ENCODE measurements at places on chromosomes 7 and 10.

DNA sequence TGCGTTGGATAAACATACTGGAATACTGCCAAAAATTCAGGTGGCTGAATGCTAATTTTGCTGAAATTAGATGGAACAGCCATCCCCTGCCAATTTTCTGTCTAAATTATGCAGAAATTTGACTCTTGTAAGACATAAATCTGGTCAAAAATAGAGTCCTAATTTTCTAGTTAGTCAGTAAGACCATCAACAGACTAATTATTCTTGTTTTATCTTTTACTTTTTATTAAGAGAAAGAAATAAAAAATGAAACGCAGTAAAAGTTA lies 110.3 kb upstream of the GATA3 start:
- H3K27ac ChIP-seq, result no peak overlapping the region
- H3K4me1 ChIP-seq, result no peaks in the 10 kb centered on the region
- no peak overlapping the region for H3K4me3 ChIP-seq
- no peaks in the 10 kb centered on the region for H3K36me3 ChIP-seq
- H3K27me3 ChIP-seq, result no peaks in the 10 kb centered on the region

GRCh38 chr10:78596556-78596955 lies 472.2 kb upstream of the ZMIZ1 start:
- no peaks in the 10 kb centered on the region for H3K36me3 ChIP-seq
- H3K4me3 ChIP-seq, result no peak overlapping the region
- DNase-seq, result no peak
- H3K27me3 ChIP-seq, result no peaks in the 10 kb centered on the region

GRCh38 chr10:86100581-86101061 lies 266.0 kb downstream of the GRID1 start:
- no peak for DNase-seq
- H3K4me1 ChIP-seq, result no peaks in the 10 kb centered on the region
- H3K4me3 ChIP-seq, result no peak overlapping the region
- H3K36me3 ChIP-seq, result no peaks in the 10 kb centered on the region
- no peaks in the 10 kb centered on the region for H3K27me3 ChIP-seq
- H3K27ac ChIP-seq, result no peak overlapping the region

DNA sequence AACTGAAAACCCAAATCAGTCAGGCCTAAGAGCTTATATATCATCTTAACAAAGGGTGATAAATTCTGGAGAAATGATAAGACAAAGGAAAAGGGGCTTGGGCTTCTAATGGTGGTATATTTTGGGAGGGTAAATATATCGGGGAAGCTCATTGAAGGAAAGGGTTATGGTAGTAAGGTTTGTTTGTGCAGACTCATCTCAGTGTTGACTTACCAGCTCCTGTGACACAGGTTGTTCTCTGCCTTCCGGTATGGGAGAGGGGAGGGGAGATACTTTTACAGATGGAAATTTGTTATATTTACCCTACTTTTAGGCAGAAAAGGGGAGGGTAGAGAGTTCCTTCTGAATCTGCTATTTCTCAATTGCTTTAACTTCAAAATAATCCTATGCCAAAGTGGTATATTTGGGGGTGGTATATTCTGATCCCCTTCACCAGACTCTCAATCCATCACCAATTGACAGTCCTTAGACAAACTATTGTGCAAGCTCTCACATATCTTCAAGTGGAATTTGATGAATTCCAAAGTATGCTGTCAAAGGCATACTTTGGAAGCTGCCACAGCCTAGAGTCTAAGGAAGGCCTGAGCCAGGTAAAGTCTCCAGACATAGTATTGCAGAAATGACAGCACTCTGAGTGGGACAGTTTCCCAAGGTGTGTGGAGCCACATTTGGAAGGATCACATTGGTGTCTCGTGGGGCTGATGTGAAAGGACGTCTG lies 13.3 kb upstream of the PAPSS2 start:
- no peak for DNase-seq
- no peak overlapping the region for H3K4me3 ChIP-seq
- H3K36me3 ChIP-seq, result no peaks in the 10 kb centered on the region
- no peak overlapping the region for H3K27ac ChIP-seq
- peaks cover 2% of the 10 kb centered on the region for H3K27me3 ChIP-seq

DNA sequence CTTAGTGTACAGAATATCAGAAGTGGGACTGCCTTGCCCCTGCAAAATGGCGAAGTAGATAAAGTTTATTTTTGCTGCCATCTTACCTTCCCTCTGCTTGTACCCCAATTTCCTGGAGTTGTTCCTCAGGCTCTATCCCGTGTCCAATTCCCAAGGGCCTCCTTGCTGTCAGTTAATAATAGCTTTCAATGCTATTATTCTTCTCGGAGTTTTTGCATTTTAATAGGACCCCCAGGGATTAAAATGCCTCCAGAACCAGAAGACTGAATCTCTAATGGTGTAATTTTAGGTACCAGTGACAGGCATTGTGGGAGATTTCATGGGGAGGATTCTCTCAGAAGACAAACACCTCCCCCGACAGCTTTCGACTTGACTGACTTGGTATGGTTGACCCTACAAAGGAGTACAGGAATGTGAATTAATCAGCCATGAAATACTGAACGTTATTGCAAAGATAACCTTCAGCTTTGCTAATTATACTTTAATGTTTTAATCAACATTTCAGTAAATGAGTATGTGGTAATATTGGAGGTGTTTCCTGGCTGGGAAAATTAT lies 75.2 kb downstream of the ZNF22 start:
- H3K27ac ChIP-seq, result no peak overlapping the region
- no peaks in the 10 kb centered on the region for H3K27me3 ChIP-seq
- DNase-seq, result no peak
- H3K36me3 ChIP-seq, result no peaks in the 10 kb centered on the region
- H3K4me3 ChIP-seq, result no peak overlapping the region

All from natural killer cell (primary cell).